ENCODE measurements at places on chromosomes 2 and 18.

- no peak for DNase-seq
These were observed 5.7 kb downstream of the EHD3 start for GRCh38 chr2:31239593-31240177.

DNA sequence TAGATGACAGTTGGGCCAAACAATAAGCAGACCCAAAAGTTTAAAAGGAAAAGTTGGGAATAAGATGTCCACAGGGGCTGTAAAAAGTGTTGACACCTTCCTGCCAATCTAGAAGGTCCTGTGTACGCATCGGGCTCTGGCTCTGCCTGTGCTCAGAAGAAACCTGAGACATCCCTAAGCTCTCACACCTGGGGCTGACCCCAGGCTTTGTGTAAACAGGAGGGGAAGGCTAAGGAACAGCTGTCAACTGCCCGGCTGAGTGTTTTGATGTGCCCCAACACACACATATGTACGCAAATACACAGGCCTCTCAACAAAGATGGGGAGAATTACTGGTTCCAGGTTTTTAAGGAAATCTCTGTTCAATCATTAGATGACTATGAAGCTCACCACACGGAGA lies 59.5 kb downstream of the TMEM131 start:
- no peak for DNase-seq

DNA sequence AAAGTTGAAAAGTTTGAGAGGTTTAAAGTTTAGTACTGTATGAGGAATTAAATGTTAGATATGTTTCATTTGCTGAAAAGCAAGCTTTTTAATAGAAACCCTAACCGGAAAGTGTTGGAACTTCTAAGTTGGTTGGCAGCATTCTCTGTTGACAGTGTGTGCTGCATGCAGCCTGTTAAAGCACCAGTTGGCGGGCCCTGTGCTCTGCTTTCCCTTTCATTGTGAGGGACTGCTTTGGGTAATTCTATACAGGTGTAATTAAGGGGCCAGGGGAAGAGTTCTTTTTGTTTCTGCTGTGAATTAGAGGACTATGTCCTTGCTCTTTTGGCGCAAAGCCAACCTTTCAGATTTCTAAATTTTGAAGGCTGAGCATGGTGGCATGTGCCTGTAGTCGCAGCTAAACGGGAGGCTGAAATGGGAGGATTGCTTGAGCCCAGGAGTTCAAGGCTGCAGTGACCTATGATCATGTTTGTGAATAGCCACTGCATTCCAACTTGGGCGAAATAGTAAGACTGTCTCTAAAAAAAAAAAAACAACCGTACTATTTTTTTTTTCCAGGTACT lies 20.1 kb downstream of the PLEKHB2 start:
- DNase-seq = no peak

GRCh38 chr2:110869472-110870446 lies 137.4 kb downstream of the ACOXL start:
- no peak for DNase-seq

DNA sequence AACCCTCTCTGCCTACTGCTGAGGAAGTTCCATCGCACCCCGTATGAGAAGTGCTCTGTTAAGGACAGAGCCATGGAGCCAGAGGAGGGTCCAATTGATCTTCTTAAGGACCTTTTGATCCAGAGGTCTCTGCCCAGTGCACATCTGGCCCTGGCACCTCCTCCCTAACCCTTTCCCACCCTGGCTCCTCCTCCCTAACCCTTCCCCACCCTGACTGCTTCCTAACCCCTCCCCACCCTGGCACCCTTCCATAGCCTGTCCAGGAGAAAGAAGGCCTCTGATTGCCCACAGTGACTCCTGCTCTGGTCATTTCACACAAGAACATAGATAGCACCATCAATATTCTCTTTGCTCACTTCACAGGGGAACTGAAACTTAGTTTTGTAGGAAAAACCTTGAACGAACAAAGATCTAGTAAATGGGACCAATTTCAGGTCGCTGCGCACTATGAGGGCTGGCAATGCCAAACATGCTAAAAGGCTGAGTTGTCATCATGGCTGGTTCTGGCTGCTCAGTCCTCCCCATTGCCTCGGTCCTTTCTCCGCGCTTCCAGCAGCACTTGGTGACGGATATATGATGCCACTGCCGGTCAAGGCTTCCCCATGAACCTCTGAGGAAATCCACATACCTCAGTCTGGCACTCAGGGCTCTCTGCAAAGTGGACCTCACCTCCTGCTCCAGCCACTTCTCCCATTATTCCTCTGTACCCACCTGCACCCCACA lies 49.2 kb downstream of the PKDCC start:
- no peak for DNase-seq

DNA sequence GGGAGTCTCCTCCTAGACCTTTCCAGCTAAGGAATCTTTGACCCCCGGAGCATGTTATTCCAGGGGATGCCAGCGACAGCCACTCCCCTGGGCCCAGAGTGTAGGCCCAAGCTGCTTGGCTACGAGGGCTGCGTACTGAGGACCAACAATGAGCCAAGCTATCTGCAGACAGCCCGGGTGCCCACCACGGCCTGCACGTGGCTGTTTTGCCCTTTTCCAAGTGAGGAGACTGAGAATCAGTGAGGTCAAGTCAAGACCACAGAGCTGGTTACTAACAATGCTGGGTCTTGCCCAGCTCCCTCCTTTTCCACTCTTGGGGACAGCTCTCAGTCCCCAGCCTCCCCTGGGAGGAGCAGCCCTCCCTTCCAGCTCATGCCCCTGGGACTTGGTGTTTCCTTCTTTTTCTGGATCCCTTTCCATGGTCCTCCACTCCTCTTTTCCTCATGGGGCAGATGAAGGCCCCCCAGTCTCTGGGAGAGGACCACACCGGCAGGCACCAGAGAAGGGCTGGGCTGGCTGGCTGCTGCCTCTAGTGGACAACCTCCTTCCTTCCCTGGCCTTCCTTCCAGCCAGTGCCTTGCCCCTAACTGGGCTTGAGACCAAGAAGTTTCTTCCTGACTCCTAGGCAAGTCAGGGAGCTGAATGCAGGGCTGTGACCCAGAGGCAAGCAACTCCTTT lies 550 bp upstream of the MALL start:
- DNase-seq = no peak

- DNase-seq = no peak
These were observed 307 bp downstream of the CDH2 start for GRCh38 chr18:28176698-28176947.

- DNase-seq = no peak
These were observed 1052.8 kb upstream of the NRXN1 start for GRCh38 chr2:52084759-52085158.

- DNase-seq = no peak
These were observed 504.9 kb downstream of the ZEB2 start for GRCh38 chr2:144015036-144015435.

DNA sequence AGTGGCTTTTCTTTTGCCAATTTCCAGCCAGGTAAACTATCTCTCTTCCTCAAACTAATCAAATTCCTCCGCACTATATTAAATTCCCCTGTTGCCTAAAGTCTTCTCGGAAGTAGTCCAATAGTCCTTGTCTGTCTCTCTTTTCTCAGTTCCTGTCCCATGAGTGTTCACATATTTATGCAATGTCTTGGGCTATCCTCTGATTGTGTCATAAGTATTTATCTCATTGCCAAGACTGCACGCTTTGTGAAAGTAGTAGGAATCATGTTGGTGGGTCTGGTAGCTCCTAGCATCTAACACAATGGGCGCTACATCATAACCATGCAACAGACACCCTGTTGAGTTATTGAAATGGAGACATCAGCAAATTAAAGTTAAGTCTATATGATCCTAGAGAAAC lies 59.9 kb upstream of the POU3F3 start:
- no peak for DNase-seq

All from stimulated activated CD4-positive, alpha-beta T cell treated with anti-CD3 and anti-CD28 coated beads, Interleukin-15, amount 100 ng/mL, for 1 hour (primary cell).